ENCODE measurements at places on chromosomes 5 and 9. TPM values are rescaled to one million over a fixed set of nuclear protein-coding genes. Genes with fewer than 3 reads are reported as not detected.

Gene LIFR
- total RNA-seq, result 190 TPM

DNA sequence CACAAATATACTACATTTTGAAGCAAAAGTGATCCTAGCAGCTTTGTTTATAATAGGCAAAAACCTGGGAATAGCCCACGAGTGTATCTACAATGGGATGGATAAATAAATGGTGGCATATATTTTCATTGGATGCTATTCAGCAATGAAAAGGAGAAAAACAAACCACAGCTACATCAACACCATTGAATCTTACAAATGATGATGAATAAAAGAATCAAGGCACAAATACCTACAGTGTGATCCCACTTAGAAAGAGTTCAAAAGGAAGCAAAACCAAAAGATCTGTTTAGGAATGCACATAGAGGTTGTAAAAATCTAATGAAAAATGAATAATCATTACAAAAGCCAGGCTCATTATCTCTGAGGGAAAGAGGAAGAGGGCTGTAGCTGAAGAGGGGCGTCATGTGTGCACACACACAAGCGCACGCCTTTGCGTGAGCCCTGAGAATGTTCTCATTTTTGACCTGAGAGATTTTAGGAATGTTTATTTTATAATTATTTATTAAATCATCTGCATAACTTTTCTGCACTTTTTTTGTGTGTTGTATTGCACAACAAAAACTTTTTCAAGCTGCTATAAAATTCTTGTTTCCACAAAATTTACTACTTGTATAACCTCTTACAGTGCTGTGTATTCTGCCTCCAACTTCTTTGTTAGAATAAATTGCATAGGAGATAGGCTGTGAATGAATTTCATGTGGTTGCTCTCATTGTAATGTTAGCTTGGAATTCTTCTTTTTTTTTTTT, 5.9 kb upstream of the RHOBTB3 start:
- no peak for DNase-seq

DNA sequence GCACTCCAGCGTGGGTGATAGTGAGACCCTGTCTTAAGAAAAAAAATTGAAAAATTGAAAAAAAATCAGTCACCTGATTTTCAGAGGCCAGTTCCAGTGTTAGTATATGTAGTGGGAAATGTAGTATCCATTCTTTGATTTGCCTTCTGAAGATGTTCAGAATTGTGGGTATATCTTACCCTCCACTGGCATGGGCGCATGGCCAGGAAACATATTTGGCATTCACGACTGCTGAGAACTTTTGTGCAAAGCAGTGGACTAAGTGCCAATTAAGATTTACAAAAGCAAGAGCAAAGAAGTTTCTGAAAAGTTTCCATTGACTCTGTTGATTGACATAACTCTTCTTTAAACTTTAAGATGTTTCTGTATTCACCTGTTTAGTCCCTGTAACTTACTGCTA, 2.4 kb downstream of the CAVIN4 start:
- no peak for DNase-seq

DNA sequence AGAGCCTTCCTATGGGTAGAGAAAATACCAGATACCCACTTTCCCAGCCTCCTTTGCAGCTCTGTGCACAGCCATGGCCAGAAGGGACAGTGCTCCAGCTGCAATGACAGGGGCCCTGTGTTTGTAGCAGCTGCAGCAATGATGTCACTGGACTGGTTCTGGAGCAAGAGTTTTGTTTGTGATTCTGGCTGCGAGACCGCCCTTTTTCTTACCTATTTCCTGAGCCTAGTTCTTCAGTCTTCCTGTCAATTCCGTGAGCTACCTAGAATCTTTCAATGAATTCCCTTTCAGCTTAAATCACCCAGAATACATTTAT, 10.0 kb upstream of the BOD1 start:
- DNase-seq, result no peak
